NCI-H774 (cell line): ENCODE measurements at places on chromosomes 11 and 22.

GRCh38 chr11:61020551-61021235, 49.2 kb downstream of the CD6 start:
- DNase-seq: no peak

- DNase-seq: no peak
Observed at GRCh38 chr11:121068787-121069186, 32.3 kb upstream of the TECTA start.

- no peak for DNase-seq
Observed at GRCh38 chr11:94993400-94993943, 20.0 kb downstream of the KDM4D start.

DNA sequence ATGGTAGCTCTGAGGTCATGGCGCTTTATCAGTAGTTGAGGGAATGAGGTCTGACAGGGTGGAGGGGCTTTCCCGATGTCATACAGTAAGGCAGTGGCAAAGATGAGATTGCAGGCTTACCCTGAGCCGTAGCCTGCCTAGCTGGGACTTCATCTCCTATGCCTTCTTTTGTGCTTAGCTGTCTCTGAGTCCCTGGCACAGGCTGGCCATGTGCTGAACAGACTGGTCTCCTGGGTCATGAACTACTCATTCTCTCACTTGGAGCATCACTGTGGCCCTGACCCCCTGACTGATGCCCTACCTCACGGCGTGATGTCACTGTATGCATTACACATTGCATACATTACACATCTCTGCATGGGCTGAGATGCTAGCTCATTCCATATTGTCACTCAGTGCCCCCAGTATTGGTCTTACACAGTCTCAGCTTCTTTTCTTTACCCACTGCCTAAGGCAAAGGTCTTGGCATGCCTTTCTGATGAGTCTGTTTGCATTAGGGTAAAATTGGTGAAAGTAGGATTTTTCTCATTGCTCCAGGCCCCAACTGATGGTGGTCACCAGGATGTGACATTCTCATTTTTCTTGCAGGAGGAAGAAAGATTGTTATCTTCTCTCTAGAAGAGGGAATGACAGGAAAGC, 389.4 kb upstream of the CADM1 start:
- DNase-seq: no peak

- DNase-seq: no peak
Observed at GRCh38 chr11:46239801-46240061, 37.7 kb upstream of the CREB3L1 start.

- DNase-seq: no peak
Observed at GRCh38 chr22:47091246-47091651, 328.8 kb downstream of the TBC1D22A start.
